NCI-H460 (cell line): ENCODE measurements at places on chromosomes 4 and X.

GRCh38 chr4:119750771-119751170, 122.2 kb upstream of the PDE5A start:
- DNase-seq, result no peak

DNA sequence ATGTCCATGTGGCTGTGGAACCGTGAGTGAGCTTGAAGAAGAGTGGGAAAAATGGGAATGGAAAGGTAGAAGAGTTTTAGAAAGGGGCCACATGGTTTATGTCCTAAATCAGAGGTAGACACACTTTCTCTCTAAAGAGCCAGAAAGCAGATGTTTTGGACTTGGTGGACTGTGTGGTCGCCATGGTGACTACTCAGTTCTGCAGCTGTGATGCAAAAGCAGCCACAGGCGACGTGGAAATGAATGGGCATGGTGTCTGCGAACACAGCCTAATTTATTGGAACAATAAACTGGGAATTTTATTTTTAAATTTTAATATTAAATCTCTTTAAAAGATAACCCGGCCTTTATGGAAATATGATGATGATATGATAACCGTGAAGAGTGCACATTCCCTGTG, 386.0 kb upstream of the FAT1 start:
- DNase-seq, result no peak

- no peak for DNase-seq
Observed at GRCh38 chrX:69136546-69137331, 28.5 kb downstream of the PJA1 start.

- no peak for DNase-seq
Observed at GRCh38 chrX:81120258-81120935, 81.3 kb downstream of the HMGN5 start.

DNA sequence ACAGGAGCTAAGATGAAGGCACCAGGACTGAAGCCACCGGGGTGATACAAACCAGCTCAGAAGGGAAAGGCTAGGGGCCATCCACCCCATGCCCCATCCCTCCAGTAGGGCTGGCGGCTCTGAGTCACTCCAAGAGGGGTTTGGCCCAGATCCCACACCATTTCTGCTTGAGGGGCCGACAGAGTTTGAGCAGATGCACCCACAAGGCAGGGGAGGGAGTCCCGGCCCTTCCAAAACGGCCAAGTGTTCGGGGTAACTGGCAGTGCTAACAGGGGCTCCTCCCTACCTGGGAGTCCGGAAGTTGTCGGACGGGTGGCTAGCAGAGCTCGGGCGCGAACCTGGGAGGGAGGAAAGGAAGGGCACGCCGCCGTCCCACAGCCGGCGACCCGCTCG, 412 bp downstream of the SLC10A3 start:
- no peak for DNase-seq

DNA sequence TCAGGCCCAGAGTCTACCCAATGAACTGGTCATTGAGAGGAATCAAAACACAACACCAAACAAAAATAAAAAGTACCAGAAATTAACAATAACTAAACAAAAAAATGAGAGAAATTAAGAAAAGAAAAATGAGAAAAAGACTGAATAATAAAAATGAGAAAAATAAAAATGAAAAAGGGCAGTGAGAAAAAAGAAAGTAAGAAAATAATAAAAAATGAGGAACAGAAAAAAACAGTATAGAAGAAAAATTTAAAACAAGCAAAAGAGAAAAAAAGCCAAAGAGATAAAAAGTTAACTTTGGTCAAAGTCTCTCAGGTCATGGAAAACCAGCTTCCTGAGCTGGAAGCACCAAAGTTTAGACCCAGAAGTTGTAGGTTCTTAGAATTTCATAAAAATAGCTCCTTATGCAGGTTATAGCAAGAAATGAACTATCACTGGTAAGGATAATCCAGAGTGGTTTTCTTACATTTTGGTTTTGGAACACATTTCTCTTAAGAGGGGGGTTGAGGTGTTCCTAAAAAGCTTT, 51.0 kb upstream of the WDR17 start:
- DNase-seq, result no peak

DNA sequence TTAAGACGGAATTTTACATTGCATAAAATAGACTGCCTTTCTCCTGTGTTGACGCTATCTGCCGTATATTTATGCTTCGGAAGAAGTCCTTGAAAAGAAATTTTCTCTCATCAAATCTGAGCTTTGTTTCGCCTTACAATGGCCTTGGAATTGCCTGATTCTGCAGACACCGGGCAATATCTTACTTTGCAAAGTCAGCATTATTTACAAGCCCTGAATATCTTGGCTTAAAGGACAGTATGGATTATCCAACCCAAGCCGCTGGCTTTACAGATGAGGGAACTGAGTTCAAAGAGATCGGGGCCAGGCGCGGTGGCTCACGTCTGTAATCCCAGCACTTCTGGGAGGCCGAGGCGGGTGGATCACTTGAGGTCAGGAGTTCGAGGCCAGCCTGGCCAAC, 1.1 kb upstream of the MANBA start:
- no peak for DNase-seq

DNA sequence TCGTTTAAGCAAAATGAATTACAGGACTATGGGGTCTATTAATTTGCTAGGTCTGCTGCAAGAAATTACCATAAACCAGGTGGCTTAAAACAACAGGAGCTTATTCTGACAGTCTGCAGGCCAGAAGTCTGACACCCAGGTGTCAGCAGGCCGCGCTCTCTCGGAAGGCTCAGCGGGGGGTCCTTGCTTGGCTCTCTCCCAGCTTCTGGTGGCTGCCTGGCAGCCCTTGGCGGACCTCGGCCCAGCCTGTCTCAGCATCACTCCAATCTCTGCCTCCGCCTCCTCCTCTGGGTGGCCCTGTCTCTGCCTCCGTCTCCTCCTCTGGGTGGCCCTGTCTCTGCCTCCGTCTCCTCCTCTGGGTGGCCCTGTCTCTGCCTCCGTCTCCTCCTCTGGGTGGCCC, 580.5 kb upstream of the FAT1 start:
- no peak for DNase-seq

DNA sequence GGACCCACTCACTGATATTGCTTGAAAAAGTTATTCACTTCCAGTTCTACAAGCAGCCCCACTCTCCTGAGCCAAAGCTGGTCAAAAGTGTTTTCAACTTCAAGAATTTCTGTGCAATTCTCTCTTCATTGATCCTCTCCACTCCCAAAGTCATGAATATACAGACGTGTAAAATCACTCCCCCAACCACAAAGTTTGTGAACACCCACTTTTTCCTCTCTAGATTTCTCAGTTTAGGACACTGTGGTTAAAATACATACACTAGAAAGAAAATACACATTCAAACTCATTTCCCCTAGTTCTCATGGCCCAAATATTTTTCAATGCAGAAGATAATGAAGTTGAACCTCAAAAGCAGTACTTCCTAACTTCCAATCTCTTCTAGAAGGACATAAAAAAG, 116.3 kb downstream of the MSN start:
- DNase-seq, result no peak
